Right cardiac atrium (tissue), 5 donors: ENCODE measurements at places on chromosomes 3 and 15. TPM values are rescaled to one million over a fixed set of nuclear protein-coding genes. Genes with fewer than 3 reads are reported as not detected.

Gene SEC62
- total RNA-seq = 99.7 TPM

Gene GP5
- total RNA-seq = not detected

Gene CPEB1
- 4.8 TPM for total RNA-seq

Gene TPRG1
- total RNA-seq = 5.2 TPM

Gene PATL2
- total RNA-seq = 2.4 TPM

Gene UCN2
- not detected for total RNA-seq

Gene A4GNT
- not detected for total RNA-seq

Gene FANCI
- 4.5 TPM for total RNA-seq

Gene CHRFAM7A
- 4.9 TPM for total RNA-seq

Gene TEX9
- 1.6 TPM for total RNA-seq

Gene VEPH1
- not detected for total RNA-seq
